ENCODE measurements at places on chromosomes 13 and 19. TPM values are rescaled to one million over a fixed set of nuclear protein-coding genes. Genes with fewer than 3 reads are reported as not detected.

Gene IER2
- 40.2 TPM for total RNA-seq

Gene PCDH17
- total RNA-seq, result 25.2 TPM

Gene LILRB3
- 9.2 TPM for total RNA-seq

Gene ZNF253
- 56.9 TPM for total RNA-seq

Gene ZNF154
- 33.0 TPM for total RNA-seq

Gene ZNF560
- total RNA-seq, result not detected

Gene C2CD4C
- total RNA-seq, result 3.8 TPM

Gene SRRM5
- total RNA-seq, result not detected

Gene PSG11
- total RNA-seq, result not detected

Gene CBARP
- 6.2 TPM for total RNA-seq

Gene C19orf67
- not detected for total RNA-seq

Gene HCN2
- 6.0 TPM for total RNA-seq

Gene ELANE
- 6.4 TPM for total RNA-seq

Gene CD37
- total RNA-seq, result 4.7 TPM

Gene PEX11G
- 2.3 TPM for total RNA-seq

Gene CLEC17A
- not detected for total RNA-seq

Gene ZNF534
- total RNA-seq, result 0.66 TPM

Gene RAB3D
- 17.7 TPM for total RNA-seq

Gene SERP2
- total RNA-seq, result 12.5 TPM

Gene FBXO27
- total RNA-seq, result 9.3 TPM

Gene ZNF561
- total RNA-seq, result 48.9 TPM

Gene KIR3DL2
- total RNA-seq, result not detected

Gene CDX2
- not detected for total RNA-seq

Gene RDH8
- not detected for total RNA-seq

Gene MIR17HG
- 14.5 TPM for total RNA-seq

Gene DDX39A
- 53.5 TPM for total RNA-seq

Gene NDUFA3
- 9.7 TPM for total RNA-seq

Gene SERPINE3
- 9.9 TPM for total RNA-seq

Gene ERICH6B
- not detected for total RNA-seq

Gene PVR
- total RNA-seq, result 32.1 TPM

Gene VSTM1
- not detected for total RNA-seq

Gene FBXO17
- total RNA-seq, result 25.0 TPM

Gene IGFLR1
- 2.6 TPM for total RNA-seq

Gene TSSK6
- 2.4 TPM for total RNA-seq

Gene CBLC
- 1.1 TPM for total RNA-seq

Gene LGALS7
- not detected for total RNA-seq

Gene GAPDHS
- 0.38 TPM for total RNA-seq

Gene GPR183
- 7.6 TPM for total RNA-seq

Gene GARIN5A
- 0.55 TPM for total RNA-seq

Gene ZNF667
- total RNA-seq, result 19.7 TPM

Gene ABCC4
- total RNA-seq, result 16.3 TPM

Gene C3
- total RNA-seq, result 104 TPM

Gene ZNF729
- 0.16 TPM for total RNA-seq

Gene MAST3
- total RNA-seq, result 6.6 TPM

Gene ZNF69
- 23.9 TPM for total RNA-seq

Gene PSPN
- 2.4 TPM for total RNA-seq

Gene PALM3
- 0.60 TPM for total RNA-seq

Gene KLK7
- total RNA-seq, result not detected
